ENCODE measurements at places on chromosomes 16 and 17. TPM values are rescaled to one million over a fixed set of nuclear protein-coding genes. Genes with fewer than 3 reads are reported as not detected.

The COIL gene
- total RNA-seq = 11.1 TPM

The HSDL1 gene
- total RNA-seq = 14.6 TPM

The ST6GALNAC2 gene
- 8.7 TPM for total RNA-seq

The MT2A gene
- total RNA-seq = 124 TPM

- H3K4me1 ChIP-seq = peaks cover under 1% of the 10 kb centered on the region
- no peak overlapping the region for H3K4me3 ChIP-seq
- no peak for DNase-seq
Measured at GRCh38 chr16:71467810-71468209, 5.8 kb upstream of the ZNF23 start.

DNA sequence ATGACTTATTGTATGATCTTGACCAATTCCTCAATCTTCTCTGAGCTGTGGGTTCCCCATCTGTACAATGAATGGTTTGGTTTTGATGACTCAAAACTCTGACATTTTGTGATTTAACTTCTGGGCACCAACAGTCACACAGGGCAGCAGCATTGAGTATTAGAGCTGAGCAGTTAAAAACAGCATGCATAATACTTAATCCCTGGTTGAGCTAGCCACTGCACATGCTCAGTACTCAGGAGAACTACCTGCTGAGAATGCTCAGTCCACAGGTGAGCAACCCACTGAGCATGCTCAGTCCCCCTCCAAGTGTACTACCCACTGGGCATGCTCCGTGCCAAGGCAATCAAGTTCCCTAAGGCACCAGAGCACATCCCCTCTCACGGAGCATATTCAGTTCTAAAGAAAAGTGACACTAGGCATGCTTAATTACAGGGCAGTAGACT, 68.7 kb downstream of the AIPL1 start:
- no peak overlapping the region for H3K27ac ChIP-seq
- no peaks in the 10 kb centered on the region for H3K4me1 ChIP-seq
- no peak overlapping the region for H3K4me3 ChIP-seq
- H3K36me3 ChIP-seq = no peaks in the 10 kb centered on the region
- peak; percentile 89 for DNase-seq

- H3K4me3 ChIP-seq = no peak overlapping the region
- H3K27ac ChIP-seq = no peak overlapping the region
- no peaks in the 10 kb centered on the region for H3K36me3 ChIP-seq
- peaks cover 24% of the 10 kb centered on the region for H3K27me3 ChIP-seq
- peaks cover 15% of the 10 kb centered on the region for H3K4me1 ChIP-seq
Measured at GRCh38 chr17:6711681-6712057, 1.5 kb downstream of the SLC13A5 start.

Measured in esophagus muscularis mucosa (tissue), 4 donors.